Activated T-helper 1 cell treated with anti-CD3 and anti-CD28 coated beads, Interleukin-2, amount 50 U/mL, for 16 hours (primary cell): ENCODE measurements at places on chromosomes 12 and 14.

DNA sequence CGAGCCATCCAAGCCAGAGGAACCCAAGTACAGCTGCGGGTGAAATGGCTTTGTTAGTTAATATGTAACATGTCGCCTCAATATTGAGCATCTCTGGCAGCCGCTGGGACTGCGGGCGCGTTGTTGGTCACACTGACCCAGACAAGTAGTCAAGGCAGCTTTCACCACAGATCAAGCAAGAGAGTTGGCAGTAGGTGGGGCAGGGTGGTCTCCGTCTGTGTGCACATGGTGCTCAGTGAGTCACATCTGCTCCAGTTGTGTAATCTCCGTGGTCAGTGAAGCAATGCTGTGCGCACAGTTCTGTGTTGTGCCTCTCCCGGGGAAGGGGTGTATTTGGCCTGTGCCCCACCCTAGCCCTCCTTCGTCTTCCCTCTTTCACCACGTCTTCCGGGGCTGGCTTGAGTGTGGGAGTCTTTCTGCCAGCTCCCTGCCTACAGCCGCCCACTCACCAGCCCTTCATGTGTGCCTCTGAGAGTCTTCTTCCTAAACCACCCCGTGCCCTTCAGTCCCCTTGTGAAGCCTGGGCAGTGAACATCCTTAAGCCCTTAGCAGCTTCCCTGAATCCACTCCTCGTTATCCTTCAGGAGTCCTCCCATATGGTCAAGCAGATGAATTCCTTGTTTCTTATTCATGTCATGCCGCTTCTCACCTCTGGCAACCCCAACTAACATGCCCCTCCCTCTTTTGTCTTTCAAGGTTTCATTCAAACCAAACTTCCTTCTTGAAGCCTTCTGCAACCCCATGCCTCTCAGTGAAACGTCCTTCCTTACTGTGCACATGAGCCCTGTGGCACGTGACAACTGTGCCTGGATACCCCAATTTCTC, 242.1 kb downstream of the CACNA1C start:
- no peak for DNase-seq

DNA sequence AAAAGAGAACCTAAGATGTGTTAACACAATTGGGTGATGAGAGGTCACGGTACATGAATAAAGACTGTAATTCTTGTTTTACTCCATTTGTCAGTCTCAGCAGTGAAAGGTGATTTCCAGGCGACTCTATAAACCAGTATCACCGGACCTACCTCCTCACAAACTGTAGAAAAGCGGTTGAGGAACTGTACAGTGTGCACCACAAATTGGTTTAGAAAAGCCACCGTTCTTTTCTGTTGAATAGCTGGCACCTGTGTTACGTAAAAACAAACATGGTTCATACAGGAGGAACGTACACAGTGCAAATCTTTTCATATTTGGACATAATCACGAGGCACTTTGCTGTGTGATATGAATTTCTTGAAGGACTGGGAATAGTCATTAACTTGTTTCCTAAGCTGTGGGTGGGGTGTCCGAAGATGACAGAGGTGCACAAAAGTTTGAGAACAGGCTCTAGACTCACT, 663 bp downstream of the WASHC3 start:
- DNase-seq, result no peak

DNA sequence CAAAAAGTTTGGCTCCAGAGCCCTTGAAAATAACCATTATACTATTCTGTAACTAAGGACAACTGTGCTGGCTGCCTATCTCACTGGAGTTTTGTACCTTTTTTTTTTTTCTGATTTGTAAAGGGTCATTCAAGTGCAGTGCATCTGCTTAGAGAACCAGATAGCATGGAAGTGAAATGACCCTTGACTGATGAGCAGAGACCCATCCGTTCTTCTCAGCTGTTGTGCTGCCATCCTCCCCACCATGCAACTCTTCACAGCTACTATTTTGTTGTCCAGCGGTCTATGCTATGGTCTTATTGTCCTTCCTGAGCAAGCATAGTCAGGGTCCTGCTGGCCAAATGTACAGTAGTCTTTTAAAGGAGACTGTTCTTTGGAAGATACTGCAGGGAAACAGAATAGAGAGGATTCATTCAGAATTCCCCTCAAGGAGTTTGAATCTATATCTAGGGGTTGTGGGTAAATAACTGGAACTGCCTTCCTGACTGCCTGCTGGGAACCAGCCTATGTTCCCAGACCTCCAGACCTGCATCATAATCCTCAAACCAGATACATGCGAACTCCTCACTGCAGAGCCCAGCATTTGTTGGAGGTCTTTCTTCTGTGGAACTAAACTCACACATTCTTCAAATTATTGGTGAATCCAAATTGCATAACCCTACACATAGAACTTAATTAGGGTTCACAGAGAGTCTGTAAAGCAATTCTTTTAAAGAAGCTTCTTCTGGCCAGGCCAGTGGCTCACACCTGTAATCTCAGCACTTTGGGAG, 41.1 kb downstream of the GPR19 start:
- no peak for DNase-seq

- no peak for DNase-seq
These were observed 98.6 kb downstream of the NT5DC3 start for GRCh38 chr12:103742349-103742932.

DNA sequence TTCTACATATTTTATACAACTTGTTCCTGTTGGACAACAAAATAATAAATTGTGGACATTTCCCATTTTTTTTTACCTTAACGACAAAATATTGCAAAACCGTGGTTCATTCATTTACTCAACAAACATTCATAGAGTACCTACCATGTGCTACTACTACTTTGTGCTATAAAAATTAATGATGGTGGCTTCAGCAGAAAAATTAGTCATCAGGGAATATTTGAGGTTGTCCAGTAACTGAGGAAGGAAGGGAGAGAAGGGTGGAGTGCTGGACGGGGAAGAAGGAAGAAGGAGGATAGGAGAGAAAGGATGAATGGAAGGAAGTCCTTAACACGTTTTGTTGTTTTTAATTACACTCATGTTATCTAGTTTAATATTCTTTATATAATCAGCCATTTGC, 53.7 kb downstream of the PPFIBP1 start:
- DNase-seq, result no peak

DNA sequence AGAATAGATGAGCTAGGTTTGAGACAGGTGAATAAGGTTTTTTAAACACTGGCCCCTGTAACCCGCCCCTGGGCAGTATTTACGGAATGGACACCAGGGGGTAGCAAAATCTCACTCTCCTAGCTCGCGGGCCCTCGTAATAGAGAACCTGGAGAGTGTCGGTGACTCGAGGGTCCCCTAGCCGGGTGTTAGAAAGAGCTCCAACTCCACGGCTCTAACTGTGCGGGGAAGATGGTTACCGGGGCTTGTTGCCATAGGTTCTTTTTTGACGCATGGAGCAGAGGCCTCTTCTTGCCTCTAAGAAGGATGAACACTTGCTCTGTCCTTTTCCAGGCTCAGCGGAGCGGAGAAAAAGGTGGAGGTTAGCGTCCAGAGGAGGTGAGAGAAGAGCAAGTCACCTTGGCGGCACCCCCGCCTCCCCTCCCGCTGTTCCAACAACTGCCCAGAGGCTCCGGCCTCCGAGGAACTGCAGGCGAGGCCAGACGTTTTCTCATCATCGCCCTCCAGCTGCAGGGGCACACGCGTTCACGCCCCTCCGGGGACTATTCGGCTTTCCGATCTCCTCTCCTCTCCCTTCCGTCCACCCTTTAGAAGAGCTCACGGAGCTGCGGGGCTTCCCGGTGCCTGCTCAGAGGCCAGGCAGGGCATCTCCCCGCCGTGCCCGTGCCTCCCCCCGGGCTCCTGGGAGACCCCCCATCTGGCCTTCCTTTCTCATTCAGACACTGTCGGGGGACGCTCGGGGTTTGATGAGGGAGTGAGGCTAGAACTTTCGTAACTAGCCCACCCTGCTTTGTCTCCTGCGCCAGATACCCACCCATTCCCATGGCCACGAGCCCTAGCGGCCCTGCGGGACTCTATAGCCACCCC, 1.4 kb upstream of the ARHGEF40 start:
- no peak for DNase-seq

GRCh38 chr14:84090837-84091236, 1439.1 kb upstream of the FLRT2 start:
- DNase-seq, result no peak
